Stimulated activated CD4-positive, alpha-beta T cell treated with anti-CD3 and anti-CD28 coated beads, Interleukin-2, amount 100 ng/mL, for 4 hours (primary cell): ENCODE measurements at places on chromosomes 4 and X.

DNA sequence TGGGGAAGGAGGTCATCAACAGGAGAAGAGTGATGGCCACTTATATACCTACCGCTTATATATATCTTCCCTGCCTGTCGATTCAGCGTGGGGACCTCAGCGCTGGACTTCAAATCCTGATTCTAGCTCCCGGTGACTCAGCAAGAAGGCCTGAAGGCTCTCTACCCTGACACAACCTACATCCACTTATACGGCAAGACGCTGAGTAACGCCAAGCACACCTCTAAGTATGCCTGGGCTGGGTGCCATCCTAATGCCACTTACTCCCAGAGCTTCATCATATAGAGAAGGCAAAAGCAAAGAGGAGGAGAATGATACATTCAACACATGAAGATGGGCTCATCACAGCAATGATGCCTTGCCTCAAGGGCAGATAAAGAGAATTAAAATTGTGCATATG lies 198.3 kb downstream of the CHIC2 start:
- no peak for DNase-seq

DNA sequence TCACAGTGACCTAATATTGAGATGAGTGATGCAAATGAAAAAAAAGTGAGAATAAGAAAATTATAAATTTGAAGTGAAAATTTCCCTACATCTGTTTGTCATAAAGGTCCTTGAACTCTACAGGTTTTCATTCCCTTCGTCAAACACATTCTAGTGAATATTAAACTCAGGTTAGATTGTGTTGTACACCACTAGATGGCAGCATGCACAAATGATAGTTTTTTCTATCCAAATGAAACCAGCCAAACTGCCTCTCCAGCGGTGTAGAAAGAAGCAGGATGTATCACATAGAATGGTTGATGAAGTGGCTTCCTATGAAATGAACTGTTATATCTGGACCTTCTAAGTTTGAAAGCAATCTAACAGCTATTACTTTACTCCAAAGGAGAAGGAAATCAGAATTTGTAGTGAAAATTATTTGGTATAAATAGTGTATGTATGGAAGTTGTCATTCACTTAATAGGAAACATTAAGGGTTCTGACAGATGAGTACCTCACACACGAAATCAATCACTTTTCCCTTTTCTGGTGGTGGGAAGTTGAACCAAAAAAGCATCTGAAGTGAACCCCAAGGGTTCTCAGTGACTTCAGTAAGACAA lies 382.7 kb downstream of the UNC5C start:
- DNase-seq: no peak

GRCh38 chr4:160523231-160523630 lies 1420.4 kb downstream of the RAPGEF2 start:
- DNase-seq: no peak

- no peak for DNase-seq
Measured at GRCh38 chr4:162443510-162443909, 279.7 kb upstream of the FSTL5 start.

DNA sequence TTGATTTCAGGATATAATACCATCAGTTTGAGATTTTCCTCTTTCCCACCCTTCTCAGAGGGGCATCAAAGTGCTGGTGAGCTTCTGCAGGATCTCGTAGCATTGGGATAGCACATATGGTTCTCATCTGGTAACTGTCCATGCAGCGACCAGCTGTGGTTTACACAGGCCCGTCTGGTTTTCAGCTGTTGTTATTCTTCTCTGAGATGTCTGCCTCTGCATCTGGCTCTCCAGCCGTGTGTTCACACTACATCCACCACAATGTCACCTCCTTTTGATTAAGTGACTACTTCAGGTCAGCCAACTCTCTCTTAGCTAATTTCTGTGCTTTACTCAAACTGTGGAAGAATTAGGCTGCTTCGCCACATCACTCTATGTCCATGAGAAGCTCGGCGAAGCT lies 676.7 kb upstream of the TENM3 start:
- DNase-seq: no peak

DNA sequence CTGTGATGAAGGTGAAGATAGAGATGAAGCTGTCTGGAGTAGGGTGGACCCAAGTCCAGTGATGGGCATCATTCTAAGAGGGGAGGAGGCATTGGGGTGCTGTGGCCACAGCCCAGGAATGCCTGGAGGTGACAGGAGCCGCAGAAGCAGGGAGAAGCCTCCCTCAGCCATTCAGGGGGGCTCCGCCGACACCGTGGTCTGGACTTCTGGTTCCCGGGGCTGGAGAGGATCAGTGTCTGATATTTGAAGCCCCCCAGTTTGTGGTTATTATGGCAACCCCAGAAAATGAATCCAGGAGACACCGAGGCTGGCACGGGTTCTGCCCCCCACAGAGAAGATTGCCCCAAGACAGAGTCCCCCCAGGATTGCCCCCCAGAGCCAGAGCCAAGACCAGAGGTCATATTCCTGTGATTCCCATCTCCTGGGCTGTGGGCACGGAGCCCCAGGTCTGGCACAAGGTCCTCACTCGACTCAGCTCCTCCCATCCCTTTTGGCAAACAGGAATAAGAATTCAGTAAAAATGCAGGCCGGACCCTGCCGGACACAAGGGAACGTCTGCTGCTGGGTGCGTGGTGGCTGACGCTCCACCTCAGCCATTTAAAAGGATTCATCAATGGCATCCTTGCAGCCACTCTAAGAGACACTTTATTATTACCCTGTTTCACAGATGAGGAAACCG lies 116.6 kb downstream of the CPZ start:
- DNase-seq: no peak

GRCh38 chr4:81723927-81724587 lies 252.3 kb upstream of the RASGEF1B start:
- DNase-seq: peak; percentile 9
